ENCODE measurements at places on chromosomes 11 and 22.

GRCh38 chr11:63813563-63814382 lies 517 bp downstream of the SPINDOC start:
- no peak for DNase-seq

DNA sequence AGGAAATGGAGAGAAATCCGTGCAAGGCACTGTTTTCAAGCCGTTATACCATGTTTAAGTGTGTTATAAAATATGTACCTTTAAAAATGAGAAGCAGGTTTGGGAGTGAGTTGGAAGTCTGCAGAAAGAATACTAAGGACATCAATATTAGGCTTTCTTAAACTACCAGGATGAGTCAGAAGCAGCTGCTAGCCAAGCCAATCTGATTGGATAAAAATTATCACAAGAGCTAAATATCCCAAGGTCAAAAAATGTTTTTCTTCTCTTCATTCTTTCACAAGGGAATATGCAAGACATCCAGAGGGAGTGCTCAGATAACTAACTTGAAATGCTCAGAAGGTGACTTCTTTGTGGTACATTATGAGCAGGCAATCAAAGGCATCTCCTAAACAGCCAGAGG lies 19.3 kb upstream of the CKAP5 start:
- no peak for DNase-seq

GRCh38 chr11:131690776-131691175 lies 320.4 kb downstream of the NTM start:
- no peak for DNase-seq

DNA sequence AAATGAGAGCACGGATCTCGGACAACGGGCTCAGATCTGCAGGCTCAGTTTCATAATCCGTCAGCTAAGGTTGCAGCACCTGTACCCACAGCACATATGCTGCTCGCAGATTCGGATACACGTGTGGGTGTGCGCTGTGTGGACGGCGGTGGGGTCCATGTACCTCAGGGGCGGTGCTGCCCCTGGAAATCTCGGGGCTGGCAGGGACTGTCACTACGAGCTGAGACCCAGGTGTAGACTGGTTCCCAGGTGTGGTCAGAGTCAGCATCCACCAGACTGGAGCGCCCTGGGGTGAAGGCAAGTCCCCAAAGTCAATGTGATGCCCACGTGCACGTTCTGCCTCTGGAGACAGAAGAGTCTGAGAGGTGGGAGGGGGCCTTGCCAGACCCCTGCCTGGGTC lies 989.3 kb downstream of the BRD1 start:
- no peak for DNase-seq

GRCh38 chr22:41687901-41688364 lies 734 bp downstream of the SNU13 start:
- no peak for DNase-seq

DNA sequence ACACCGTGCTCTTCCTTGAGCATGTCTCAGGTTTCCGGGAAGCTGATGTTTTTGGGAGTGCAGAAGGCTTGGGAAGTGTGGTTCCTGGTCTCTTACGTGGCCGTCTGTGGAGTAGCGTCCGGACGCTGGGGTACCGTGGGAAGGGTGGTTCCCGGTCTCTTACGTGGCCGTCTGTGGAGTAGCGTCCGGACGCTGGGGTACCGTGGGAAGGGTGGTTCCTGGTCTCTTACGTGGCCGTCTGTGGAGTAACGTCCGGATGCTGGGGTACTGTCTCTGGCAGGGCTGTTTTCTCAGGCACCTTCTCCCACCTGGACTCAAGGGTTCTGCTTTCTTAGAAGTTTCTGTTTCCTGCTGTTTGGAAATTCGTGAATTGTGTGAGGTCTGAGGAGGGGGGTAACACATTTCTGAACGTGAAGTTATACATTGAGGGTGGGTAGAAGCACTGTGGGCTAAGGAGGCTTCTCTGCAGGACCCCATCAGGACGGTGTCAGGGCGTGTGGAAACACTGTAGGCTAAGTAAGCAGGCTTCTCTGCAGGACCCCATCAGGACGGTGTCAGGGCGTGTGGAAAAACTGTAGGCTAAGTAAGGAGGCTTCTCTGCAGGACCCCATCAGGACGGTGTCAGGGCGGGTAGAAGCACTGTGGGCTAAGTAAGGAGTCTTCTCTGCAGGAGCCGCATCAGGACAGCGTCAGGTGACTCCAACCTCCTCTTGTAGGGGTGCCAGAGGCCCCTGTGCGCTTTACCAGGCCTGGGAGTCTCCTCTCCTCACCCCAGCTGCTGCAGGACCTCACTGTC lies 5.3 kb upstream of the IFITM3 start:
- no peak for DNase-seq

DNA sequence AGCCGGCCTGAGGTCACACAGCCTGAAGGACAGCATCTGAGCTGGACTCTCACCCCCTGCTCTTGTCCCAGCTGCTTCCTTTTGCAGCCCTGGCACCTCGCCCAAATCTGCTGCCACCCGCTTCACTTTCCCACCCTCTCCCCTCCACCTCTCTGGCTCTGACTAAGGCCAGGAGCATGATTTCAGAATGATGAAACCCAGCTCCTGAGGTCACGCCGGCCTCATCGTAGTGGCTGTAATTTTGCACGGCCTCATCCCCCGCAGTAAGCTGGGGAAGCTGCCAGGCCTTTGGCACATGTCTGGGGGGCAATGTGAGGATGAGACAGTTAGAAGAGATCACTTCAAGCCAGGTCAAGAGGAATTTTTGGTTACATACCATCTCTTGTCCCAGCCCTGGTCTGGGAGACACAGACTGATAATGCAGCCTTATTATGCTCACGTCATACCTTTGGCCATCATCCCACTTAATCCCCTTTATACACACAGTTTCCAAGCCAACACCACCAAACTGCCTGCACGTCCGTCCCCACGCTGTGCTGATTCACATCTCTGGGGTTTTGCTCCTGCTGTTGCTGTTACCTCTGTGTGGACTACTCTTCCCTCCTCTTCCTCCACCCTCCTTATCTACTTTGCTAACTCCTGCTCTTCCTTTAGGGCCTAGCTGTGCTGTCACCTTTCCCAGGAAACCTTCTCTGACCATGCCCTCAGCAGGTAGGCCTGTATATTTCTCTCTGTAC lies 58.1 kb downstream of the CHRDL2 start:
- DNase-seq: no peak

GRCh38 chr11:75873417-75874221 lies 58.6 kb downstream of the UVRAG start:
- no peak for DNase-seq

GRCh38 chr11:76382209-76382608 lies 1.1 kb downstream of the GVQW3 start:
- no peak for DNase-seq

DNA sequence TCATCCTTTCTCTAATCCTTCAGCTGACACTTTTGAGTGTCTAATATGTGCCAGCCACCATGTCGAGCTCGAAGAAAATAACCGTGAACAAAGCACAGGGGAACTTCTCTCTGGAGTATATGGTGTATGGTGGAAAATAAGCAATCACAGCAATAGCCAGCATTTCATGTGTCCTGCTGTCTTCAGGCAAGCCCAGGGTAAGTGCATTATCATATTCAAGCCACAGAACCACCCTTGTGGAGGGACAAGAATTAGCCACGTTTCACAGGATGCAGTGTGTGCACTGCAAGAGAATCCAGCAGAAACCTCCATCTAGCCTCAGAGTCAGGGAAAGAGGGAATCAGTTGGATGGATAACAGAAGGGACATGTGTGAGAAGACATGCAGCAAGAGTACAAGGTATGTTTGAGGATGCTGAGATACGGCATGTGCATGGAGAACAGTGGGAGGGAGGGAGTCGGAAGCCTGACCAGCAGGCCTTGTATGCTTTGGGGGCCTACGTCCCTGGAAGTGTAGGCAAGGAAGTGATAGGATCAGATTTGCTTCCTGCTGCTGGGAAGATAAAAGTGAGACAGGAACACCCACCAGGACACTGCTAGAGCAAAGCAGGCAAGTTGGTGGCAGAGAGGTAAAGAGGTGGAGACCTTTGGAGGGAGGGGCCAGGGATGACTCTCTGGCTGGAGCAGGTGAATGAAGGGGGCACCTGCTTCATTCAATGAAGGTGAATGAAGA lies 14.7 kb upstream of the GNAZ start:
- no peak for DNase-seq

- DNase-seq: no peak
Measured at GRCh38 chr11:91066456-91067047, 843.7 kb upstream of the CHORDC1 start.

- no peak for DNase-seq
Measured at GRCh38 chr22:45159652-45160462, 3.9 kb upstream of the NUP50 start.

GRCh38 chr11:69367211-69367964 lies 73.4 kb downstream of the MYEOV start:
- DNase-seq: no peak

GRCh38 chr22:31750365-31751284 lies 693 bp upstream of the PRR14L start:
- DNase-seq: no peak

GRCh38 chr11:9103542-9104276 lies 12.3 kb upstream of the SCUBE2 start:
- no peak for DNase-seq

- DNase-seq: no peak
Measured at GRCh38 chr11:64379817-64380709, 21.1 kb downstream of the RPS6KA4 start.

DNA sequence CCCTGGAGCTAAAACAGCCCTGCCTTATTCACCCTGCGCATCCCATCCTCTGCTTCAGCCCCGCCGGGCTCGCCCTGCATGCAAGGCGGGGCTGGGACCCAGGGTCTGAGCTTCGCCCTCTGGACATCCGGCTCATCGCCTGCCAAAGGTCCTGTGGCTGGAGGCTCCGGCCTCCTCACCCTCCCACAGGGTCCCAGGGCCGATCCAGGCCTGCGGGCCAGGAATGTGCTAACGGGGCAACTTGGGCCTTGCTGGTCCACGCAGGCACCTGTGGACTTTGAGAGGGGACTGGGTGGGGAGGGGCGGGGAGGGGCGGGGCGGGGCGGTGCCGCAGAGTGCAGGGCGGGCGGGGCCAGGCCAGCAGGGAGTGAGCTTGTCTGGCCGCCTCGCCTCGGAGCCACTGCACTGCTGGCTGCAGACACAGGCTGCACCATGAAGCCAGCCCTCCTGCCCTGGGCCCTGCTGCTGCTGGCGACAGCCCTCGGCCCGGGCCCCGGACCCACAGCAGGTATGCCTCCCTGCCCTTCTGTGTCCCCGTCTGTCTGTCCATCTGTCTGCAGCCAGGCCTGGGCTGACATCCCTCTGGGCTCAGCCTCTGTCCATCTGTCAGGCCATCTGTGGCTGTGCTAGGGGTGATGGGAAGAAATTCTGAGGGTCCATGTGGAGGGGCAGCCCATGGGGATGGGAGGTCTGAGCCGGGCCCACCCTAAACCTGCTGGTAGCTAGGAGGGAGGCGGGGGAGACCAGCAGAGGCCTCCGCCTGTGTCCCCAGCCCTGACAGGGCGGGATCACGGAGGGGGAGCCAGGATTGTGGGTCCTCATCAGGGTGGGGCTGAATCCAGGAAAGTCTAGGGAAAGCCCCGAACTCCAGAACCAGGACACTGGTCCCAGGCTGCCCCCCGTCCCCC lies at the start of gene SUSD2:
Gene SUSD2 (plus strand): TSS at position 400 of the 908 bp plus-strand sequence. CDS start 33 bp downstream, at position 433.
- no peak for DNase-seq

DNA sequence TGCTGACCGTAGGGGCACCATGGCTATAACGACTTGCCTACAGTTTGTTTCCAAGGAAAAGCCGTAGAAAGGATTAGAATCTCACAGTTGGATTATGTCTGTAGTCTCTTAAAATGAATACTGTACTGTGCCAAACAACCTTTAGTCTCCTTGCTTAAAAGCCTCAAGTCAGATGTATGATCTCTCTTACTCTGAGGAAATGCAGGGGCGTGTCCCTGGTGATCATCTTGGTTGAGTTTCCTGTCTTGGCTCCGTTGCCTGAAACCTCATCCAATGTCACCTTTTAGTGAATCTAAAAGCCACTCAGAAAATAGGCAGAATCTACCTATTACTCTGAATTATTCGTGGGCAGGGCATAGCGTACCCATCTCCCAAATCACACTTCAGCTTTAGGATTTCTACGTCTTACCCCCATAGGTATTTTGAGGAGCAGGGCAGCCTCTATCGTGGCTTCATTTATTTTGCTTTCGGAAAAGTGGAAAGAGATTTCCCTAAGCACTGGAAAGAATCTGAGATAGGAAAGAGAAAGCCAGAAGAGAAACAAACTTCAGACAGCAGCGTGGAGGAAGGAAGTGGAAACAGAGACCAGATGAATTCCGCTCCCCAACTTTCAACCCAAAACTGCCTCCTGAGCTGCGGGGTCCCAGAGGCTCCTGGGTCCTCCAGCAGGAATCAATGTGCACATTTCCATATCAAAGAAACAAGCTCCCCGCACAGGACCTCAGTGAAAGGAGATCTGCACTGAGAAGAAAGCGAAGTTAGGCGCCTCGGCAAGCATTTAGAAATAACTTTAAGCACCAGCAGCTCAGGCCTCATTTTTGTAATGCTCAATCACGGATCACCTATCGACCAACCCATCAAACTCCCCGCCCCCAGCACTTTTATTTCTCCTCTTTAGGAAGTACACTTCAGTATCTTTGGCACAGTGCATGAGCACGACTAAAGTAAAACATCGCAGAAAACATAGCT lies 245.8 kb downstream of the ETS1 start:
- DNase-seq: no peak

DNA sequence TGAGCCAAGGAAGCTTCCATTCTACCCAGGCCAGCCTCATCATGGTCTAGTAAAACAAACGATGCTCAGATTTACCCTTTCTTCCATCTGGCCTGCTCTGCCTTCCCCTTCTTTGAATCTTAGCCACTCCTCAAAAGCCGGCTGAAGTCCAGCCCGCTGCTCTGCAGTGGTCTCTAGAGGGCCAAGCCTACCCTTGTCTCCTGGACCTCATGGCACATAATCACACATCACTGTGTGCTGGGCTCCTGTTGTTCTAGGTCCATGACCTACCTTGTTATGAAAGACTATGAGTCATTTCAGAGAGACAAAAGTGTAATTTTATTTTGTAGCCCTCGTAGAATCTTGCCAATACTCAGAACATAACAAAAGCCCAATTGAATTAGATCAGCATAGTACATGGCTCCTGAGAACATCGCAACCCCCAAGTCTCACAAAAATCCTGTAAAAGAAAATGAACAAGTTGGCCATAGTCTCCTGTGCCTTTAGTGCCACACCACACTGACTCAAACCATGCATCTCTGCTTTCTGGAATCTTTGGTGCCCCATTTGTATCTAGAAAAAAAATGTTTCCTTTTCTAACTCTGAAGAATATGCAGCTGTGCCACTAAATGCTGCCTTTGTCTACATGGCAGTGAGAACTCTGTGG lies 192.7 kb downstream of the OPCML start:
- DNase-seq: no peak

DNA sequence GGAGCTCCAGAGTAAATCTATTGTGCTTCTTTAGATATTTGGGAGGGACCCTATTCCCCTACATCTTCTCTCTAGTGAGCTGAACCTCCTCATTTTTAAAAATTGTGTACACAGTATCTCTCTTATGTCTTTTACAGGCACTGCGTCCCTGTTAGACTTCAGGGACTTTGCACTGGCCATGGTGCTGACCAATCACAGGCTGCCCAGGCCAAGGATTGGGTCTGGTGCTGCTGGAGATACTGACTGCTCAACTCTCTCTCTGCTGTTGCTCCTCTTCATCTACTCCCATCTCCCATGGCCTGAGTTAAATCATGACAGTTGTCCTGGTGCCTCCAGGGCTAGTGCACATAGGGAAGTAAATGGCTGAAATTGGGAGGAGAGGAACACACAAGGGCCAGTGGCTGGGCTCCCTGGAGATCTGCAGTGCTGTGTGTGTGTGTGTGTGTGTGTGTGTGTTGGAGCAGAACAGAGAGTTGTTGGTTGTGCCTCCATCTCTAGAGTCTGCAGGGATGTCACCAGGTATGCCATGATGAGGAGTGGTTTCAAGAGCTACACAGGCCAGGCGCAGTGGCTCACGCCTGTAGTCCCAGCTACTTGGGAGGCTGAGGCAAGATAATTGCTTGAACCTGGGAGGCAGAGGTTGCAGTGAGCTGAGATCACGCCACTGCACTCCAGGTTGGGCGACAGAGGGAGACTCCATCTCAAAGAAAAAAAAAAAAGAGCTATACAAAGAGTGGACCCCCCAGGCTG lies 155.3 kb downstream of the ST3GAL4 start:
- DNase-seq: no peak

Measured in stimulated activated CD4-positive, alpha-beta T cell treated with anti-CD3 and anti-CD28 coated beads, Interleukin-15, amount 100 ng/mL, for 1 hour (primary cell).